ENCODE measurements at places on chromosomes 5 and 9.

DNA sequence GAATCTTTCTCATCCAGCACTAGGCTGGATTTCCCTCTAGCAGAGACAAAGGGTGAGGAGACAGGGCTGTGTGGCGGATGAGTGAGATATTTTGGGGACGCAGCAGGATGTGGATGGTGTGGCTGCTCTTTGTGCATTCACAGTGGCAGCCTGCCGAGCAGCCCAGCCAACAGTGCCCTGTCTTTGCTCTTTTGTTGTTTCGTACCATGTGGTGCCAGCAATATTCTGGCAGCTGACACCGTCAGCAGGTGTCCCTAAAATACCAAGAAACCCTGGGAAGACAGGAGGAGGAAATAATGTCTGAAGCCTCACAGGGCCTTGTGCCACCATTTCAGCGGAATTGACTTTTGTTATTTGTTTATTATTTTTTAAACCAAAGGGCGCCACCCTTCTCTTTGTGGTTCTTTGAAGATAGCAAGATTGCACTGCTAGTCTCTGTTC, 141.4 kb downstream of the CCDC192 start:
- no peak for DNase-seq

DNA sequence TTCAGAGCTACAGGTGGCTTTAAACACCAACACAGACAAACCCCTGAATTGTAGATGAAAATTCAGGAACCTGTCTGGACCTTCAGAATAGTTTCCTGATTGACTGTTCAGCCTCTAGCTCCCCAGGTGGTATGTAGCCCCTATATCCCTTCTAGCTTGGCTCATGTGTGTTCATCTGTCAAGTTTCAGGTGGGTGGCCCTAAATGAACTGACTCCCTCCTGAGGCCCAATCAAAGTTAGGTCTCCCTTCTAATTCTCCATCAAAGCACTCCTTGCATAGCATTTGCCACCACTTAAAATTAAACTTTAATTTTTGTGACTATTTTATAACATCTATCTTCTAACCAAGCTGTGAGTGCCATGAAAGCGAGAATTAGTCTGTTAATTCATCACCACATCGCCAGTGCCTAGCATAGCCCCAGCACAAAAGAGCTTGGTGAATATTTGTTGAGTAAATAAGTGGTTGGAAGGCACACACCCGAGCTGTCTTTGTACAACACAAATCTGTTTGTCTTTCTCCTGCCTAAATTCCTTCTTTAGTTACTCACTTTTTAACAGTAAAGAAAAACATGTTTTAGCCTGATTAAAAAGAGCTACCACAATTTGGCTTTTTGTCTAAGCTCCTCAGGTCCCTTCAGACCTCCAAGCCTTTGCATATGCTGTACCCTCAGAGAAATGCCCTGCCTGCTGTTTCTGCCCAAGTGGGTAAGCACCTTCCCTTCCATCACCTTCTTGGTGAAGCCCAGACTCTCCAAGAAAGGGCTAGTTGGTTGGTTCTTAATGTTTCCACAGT, 138.1 kb upstream of the HMHB1 start:
- no peak for DNase-seq

GRCh38 chr5:150163035-150163434, 3.5 kb upstream of the CDX1 start:
- no peak for DNase-seq

DNA sequence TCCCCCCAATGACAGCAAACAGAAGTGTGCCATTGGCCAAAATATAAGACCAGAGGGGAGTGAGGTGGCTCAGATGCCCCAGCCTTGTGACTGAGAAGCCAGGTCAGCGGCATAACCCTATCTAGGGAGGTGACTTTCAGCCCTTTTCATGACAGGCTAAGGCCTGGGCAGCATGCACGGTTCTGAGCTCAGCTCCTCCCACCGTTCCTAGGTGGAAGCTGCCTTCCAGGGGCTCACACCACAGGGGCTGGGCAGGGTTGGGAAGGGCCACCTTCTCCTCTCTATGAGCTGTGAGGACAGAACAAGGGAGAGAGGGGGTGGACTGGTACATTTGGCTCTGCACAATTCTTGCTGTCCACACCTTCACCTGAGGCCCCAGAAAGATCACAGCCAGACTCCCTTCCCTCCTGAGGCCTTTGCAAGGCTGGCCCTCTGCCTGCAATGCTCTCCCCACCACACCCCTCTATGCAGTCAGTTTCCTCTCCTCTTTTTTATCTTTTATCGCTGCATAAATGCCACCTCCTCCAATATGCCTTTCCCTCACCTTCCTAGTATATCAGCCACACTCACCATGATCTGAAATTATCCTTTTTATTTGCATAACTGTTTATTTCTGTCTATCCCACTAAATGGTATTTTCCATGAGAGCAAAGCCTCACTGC, 5.1 kb upstream of the EGR1 start:
- DNase-seq = no peak

DNA sequence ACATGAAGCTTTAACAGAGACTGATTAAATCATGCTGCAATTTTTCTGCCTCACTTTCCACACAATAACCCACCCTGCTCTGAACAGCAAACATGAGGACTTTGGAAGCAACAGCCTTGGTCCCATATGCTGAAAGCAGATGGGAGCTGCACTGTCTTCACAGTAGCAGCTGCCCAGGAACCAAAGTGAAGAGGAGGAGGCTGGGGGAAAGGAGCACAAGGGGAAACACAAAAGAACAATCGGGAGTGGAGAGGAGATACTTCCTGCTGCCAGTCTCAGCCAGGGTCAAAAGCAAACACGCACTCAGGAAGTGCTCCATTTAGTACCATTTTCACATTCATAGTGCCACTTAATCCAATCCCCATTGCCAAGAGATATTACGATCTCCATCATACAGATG, 183.3 kb upstream of the PUM3 start:
- no peak for DNase-seq

GRCh38 chr9:95506428-95506677, 10.4 kb downstream of the PTCH1 start:
- DNase-seq = no peak

- DNase-seq = no peak
These were observed 77.1 kb downstream of the BAAT start for GRCh38 chr9:101307524-101308213.

GRCh38 chr5:104400941-104401340, 838.4 kb upstream of the NUDT12 start:
- no peak for DNase-seq

DNA sequence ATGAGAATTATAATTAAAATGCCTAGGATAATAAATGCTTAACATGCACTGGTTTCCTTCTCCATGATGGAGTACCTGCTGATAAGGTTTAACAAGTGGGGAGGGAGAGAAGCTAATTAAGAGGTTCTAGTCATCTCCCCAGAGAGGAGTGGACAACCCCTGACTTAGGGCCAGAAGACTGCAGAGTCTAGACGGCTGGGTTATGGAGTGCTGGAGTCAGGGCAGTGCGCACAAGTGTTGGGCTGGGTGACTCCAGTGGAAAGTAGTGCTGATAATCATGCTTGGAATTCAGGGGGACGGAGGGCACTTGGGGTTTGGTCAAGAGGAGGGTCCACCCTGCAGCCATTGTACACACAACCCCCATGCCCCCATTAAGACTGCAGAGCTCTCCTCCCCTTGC, 32.8 kb upstream of the TGFBI start:
- no peak for DNase-seq

DNA sequence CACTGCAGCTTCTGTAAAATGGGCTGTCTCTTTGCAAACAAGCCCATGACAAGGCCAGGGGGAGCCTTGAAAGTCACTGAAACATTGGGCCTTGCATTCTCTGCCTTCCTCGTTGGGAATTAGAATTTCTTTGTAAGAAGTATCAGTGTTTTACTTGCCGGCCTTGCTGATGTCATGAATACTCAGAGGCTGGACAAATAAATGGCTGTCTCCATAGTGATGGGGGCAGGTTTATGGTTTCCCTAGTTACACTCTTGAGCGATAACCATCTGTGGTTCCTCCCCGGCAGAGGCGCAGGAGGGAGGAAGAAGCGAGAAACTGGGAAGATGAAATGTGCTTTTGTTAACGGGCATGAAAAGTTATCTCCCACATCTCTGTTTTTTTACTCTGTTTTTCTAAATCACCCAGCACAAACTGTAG, 272.7 kb upstream of the PANK3 start:
- no peak for DNase-seq

DNA sequence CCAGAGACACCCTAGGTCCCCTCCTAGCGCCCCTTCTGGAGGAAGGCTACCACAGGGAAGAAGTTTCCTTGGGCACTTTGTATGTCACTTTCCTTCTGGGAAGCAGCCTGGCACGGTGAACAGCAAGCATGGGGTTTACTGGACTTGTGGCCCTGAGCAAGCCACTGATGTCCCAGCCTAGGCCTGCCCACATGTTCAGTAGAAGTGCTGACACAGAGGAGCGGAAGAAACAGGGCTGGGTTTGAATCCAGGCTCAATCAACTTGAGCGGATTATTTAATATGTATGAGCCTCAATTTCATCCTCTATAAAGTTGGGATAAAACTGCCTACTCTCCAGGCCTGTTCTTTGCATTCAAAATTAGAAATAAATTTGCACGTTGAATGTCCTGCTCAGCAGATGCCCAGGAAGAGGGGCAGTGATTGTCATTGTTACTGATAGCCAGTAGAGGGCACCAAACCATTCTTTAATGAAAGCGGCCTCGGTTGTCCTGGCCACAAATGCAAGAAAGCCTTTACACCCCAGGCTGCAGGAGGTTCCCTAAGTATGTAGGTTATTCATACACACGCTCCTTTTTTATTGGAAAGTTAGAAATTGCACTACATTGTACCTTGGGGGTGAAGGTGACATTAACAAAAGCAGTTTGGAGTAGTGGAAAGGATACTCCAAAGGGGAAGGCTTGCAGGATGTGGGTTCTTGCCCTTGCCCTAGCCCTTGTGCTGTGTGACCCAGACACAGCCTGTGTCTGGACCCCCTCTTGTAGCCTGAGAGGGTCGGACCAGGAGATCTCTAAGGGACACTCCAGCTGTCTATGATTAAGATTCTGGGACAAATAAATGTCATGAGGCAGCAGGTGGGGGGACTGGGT, 13.4 kb upstream of the XPA start:
- no peak for DNase-seq

DNA sequence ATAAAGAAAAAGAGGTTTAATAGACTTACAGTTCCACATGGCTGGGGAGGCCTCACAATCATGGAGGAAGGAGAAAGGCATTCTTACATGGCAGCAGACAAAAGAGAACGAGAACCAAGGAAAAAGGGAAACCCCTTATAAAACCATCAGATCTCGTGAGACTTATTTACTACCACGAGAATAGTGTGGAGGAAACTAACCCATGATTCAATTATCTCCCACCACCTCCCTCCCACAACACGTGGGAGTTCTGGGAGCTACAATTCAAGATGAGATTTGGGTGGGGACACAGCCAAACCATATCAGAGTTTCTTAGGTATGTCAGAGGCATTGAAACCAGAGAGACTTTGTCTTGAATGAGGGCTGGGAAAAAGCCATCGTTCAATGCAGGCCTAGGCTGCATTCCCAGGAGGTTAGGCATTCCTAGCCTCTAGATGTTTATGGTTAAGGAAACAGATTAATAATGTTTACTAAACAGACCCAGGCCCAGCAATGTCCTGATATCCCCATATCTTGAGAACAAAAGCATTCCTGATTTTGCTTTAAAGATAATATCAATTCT, 7.5 kb upstream of the PAIP1 start:
- no peak for DNase-seq

DNA sequence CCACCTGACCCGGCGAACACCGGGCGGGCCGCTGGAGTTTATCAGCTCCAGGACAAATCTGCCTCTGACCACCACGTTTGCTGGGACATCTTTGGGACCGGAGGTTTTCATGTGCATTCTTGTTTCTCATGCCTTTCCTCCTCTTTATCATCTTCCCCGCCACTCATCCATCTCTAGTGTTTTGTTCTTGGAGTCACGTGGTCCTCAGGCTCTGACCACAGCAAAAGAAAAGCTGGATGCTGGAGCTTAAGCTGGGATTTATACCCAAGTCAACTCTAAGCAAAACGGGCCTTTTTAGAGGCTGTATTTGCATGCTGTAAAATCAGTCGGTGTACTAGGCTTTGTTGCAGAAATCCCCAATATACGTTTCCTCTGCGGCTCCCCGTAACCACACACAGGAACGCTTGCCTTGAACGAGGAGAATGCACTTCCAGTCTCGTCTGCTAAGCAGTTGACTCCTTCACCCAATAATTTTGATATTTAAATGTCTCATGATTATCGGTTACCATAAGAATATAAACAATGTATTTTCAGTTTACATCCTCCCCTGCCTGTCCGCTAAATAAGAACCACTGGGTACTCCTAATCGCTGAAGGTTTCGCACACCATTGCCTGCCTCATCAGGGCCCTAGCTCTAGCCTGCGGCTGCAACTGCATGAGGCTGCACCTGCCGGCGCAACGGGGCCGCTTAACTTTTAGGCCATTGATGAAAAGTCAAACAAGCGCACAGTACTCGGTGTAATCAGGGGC, 560 bp upstream of the NDUFS6 start:
- DNase-seq = no peak

GRCh38 chr5:153544706-153545105, 54.2 kb downstream of the GRIA1 start:
- DNase-seq = no peak

GRCh38 chr5:116650544-116650943, 75.9 kb upstream of the SEMA6A start:
- no peak for DNase-seq

DNA sequence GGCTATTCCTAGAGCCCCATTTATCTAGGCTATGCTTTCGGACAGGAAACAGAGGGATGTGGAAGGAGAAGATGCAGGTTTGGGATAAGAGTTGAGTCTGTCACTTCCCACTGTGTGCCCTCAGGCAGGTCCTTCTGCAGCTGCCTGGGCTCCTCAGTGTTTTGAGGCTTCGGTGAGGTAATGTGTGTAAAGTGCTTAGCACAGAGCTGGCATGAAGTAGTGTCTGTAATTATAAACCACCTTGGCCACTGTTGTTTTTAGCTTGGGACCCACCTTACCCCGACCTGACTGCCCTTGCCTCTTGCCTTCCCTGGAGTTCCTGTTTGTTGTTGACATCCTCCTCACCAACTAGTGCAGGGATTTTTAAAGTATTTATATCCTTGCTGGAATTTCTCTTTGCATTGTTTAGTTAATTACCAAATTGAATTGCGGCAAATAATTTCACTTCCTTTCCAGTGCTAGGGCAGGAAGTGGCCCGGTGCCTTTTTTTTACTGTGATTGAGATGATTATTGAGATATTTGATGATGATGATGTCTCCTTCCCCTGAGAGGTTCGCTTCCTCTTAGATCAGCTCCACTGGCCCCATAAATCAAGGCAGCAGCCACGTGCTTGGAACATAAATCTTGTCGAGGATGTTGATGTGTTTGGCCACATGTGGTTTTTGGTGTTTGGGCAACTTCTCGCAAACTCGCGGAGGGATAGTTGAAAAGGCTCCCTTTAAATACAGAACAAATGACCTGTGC, 38.3 kb upstream of the DAB2IP start:
- no peak for DNase-seq

DNA sequence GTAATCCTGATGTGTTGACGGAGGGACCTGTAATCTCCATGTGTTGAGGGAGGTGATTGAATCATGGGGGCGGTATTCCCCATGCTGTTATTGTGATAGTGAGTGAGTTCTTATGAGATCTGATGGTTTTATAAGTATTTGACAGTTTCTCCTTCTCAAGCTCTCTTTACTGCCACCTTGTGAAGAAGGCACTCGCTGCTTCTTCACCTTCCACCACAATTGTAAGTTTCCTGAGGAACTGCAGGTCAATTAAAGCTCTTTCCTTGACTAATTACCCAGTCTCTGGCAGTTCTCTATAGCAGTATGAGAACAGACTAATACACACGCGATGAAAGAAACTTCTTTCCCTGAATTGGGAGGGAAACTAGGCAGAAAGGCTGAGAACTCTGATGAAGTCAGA, 141.1 kb upstream of the RAD23B start:
- DNase-seq = no peak

GRCh38 chr5:63959177-63959982, 2.9 kb downstream of the HTR1A start:
- peak; percentile 65 for DNase-seq

Measured in upper lobe of right lung (tissue), 1 donor.